ENCODE measurements at places on chromosomes 13 and 19.
A peak's percentile ranks its signal among the peaks of the same experiment; 100 is the strongest.

GRCh38 chr13:108924134-108924533 is 294.7 kb downstream of the MYO16 start:
- DNase-seq = no peak

DNA sequence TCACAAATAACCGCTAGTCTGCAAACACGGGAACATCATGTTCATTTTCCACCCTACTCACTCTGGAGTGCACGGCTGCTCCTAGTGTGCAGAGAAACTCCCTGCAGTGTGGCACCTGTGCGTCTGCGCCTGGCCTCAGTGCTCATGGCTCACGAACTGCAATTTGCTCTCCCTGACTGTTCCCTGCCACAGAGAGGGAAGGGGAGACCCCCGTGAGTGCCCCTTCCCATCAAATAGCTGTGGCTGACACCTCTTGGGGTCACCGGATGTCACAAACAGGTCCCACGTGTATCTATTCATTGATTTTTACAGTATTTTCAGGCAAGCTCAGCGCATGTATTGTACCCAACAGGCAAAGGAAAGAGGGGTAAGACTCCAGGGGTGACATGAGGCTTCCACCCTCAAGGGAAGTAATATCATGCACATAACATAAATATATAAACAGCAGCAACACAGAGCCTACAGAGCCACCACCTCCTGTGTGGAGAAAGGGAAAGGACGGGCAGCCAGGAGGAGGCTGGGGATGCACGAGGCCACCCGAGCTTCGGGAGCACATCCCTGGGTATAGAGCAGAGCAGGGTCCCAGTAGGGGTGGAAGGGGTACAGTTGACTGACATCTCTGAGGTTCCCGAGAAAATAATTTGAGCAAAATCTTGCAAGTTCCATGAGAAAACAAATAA is 140.3 kb upstream of the SOX1 start:
- no peak for DNase-seq

DNA sequence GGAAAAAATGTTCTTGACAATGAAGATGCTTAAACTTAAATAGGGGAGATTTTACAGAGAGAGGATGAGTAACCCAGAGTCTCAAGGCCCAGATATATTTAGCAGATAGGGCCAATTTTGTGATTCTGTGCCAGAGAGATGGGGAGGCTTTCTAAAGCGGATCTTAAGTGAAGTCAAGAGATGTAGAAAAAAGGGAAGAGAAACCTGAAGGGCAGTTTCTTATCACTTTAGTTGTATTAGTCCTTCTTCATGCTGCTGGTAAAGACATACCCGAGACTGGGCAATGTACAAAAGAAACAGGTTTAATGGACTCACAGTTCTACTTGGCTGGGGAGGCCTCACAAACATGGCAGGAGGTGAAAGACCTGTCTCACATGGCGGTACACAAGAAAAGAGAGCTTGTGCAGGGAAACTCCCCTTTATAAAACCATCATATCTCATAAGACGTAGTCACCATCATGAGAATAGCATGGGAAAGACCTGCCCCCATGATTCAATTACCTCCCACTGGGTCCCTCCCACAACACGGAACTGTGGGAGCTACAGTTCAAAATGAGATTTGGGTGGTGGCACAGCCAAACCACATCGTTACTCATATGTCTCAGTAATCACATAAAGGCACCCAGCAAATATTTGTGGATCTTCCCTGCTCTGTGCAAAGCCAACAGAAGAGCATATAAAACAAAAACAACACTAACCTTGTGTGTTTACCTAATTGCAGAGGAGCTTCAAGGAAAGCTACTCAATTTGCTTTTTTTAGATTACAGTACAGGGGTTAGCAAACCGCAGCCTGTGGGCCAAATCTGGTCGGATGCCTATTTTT is 102.6 kb upstream of the MYCBP2 start:
- DNase-seq = no peak

- DNase-seq = peak; percentile 63
Observed at GRCh38 chr19:32675720-32676185, at the start of gene RGS9BP. Gene RGS9BP, plus strand, starts transcription at chr19:32675848. Its CDS starts 416 bp downstream, at chr19:32676264.

DNA sequence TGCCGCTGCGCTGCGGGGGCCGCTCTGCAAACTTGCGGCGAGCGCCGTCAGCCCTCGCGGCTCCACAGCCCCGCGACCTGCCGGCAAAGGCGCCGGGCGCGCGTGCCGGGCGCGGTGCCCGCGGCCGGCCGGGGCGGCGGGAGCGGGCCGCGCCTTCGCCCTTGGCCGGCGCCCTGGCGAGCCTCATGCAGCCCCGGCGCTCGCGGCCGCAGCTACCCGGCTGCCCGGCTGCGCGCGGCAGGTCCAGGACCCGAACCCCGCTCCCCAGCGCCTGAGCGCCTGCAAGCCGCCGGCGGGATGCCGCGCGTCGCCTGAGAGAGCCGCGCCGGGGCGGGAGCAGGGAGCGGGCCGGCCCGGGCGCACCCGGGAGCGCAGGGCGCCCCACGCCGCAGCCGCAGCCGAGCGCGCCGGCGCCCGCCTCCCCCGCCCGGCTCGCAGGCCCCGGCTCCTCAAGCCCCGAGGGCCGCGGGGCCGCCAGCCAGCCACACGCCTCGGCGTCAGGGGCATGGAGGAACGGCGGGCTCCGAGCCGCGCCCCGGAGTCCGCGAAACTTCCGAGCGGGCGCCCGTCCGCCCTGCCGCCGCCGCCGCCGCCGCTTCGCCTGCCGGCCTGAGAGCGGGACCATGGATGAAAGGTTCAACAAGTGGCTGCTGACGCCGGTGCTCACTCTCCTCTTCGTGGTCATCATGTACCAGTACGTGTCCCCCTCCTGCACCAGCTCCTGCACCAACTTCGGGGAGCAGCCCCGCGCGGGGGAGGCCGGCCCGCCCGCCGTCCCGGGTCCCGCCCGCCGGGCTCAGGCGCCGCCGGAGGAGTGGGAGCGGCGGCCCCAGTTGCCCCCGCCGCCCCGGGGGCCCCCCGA is 564 bp downstream of the HS6ST3 start:
- DNase-seq = no peak
